ENCODE measurements at places on chromosomes 1 and 21.

- no peak for DNase-seq
Observed at GRCh38 chr1:163399976-163400601, 78.3 kb downstream of the NUF2 start.

DNA sequence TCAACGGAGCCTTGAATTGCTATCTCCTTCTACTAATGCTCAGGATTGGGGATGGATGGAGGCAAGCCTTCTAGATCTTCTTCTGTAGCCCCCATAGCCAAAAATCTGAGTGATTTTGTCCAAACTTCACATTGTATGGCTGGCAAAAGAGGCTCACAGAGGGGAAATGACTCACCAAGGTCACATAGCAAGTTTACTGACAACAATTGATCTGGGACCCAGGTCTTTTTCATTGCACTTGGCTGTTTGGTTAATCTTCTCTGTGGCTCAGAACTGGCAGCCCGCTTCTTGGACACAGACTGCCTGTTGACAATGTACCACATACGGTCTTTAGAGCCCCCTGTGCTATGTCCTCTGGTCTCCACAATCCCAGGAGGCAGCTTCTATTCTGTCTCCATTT lies 3.0 kb upstream of the LACTBL1 start:
- DNase-seq = no peak

- DNase-seq = no peak
Observed at GRCh38 chr21:36129219-36129618, 5.7 kb upstream of the CBR3 start.

DNA sequence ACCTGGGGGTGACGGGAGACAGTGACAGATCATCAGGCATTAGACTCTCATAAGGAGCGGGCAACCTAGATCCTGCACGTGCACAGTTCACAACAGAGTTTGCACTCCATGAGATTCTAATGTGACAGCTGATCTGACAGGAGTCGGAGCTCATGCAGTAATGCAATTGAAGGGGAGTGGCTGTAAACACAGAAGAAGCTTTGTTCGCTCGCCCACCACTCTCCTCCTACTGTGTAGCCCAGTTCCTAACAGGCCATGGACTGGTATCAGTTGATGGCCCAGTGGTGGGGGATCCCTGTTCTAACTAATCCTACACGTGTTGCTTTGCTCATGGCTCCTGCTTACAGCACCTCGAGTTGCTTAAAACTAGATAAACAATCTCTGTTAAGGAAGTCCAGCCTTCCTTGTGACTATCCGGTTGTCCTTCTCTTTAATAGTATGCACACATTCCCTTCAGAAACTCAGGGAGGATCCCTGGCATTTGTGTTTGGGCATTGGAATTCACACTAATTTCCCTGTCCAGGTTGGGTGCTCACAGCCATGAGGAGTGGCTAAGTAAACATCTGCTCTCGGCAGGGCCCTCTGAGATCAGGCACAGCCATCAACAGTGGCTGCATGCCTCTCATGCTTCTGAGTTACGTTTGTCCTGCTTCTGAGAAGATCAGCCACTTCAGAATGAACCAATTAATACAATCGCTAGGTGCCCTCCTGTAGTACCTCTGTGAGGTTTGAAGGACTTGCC lies 21.1 kb upstream of the F3 start:
- DNase-seq = no peak

DNA sequence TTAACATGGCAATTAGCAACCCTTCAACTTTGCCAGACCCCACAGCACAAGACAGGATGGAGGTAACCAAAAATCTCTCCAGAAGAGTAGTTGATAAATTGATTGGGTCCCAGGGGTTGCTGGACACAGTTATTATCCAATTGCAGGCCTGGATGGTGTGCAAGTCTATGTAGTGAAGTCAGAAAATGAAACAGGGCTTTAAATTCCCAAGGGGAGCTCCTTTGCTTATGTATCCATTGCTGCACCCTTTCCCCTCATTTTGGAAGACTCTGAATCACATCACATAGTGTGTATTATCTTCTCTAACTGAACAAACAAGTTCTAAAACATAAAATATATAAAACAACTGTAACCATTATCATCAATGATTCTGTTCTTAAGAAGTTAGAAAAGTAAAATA lies 550.2 kb downstream of the LMO4 start:
- no peak for DNase-seq

DNA sequence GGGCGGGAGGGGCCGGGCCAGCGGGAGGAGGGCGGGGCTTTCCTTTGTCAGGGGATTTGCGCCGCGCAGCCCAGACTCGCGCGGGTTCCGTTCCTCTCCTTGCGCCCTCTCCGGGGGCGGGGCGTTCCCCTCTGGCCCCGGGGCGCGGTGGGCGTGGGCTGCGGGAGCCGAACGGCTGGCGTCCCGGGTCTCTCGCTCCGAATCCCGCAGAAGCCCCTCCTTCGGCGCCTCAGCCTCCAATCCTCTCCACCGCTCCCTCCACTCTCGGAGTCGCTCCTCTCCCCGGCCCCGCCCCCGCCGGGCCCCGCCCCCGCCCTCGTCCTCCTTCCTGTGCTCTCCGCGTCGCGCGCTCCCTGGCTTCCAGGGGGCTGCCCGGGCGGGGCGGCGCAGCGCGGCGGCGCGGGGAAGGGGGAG lies 82.8 kb upstream of the BMP8A start:
- peak; percentile 89 for DNase-seq

GRCh38 chr1:3998086-3998485 lies 98.0 kb upstream of the C1orf174 start:
- DNase-seq = no peak

DNA sequence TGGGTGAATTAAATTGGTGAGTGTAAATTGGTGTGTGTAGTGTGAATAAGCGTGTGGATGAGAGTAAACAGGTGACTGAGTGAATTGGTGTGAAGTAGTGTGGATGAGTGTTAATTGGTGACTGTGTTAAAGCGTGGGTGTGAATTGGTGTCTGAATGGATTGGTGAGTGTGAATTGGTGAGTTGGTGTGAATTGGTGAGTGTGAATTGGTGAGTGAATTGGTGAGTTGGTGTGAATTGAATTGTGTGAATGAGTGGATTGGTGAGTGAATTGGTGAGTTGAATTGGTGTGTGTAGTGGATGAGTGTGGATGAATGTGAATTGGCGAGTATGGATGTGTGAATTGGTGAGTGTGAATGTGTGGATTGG lies 8.3 kb downstream of the AURKAIP1 start:
- DNase-seq = no peak

GRCh38 chr1:244273845-244274619 lies 177.7 kb downstream of the ADSS2 start:
- DNase-seq = no peak

DNA sequence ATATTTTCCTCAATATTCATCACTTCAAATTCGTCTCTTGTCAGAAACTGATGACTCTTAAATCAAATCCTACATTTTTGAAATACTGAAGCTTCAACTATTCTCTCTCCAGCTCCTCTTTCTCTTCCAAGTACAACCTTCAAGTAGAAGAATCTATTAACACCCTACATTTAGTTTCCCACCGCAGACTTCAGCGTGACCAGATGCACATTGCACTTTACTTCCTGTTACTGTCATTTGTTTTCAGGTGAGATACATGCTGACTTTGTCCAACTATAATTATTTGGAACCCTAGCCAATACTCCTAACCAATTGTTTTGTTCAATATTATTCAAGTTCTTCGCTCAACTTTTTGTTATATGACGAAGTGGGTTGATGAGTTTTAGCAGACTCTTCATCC lies 116.0 kb downstream of the MRPL39 start:
- DNase-seq = no peak

GRCh38 chr1:48374785-48375184 lies 97.2 kb downstream of the SPATA6 start:
- DNase-seq = no peak

Data from activated CD8-positive, alpha-beta T cell treated with anti-CD3 and anti-CD28 coated beads, Interleukin-2, amount 10 ng/mL, durations not matched to agents 7 days and 5 days (primary cell).